ENCODE measurements at places on chromosomes 2 and 18.
A peak's percentile ranks its signal among the peaks of the same experiment; 100 is the strongest.

DNA sequence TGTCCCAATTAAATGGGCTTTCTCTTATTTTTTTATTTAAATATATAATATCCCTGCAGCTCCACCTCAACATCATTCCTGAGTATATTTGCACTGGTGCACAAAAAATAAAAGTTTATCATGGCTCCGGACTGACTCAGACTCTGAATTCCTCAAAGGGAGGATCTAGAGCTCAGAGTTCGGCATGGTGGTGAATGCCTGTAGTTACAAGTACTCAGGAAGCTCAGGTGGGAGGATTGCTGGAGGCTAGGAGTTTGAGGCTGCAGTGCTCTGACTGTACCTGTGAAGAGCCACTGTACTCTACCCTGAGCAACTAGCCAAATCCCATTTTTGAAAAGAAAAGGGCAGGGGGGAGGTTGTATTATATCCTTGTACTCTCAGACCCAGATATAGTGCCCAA is 52.8 kb upstream of the NRXN1 start:
- no peak for DNase-seq

DNA sequence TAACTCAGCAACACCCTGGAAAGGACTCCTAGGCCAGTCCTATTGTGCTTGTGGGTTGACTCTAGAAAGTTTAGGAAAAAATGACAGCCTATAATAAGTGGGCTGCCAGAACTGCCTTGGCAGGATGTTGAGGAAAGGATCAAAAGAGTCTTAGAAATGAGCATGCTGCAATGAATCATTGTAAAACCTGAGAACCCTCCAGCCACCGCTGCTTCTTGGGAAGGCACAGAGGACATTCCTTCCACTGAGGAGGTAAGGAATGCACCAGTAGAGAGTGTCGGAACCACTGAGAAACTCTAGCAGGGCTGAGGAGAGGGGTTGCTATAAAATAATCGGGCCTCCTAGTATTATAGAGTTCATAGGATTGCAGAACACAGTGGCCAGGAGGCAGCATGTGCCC is 146.7 kb upstream of the SMIM21 start:
- no peak for DNase-seq

GRCh38 chr18:44474067-44474411 is 206.6 kb upstream of the SETBP1 start:
- DNase-seq, result no peak

GRCh38 chr18:25646971-25647370 is 295.0 kb upstream of the ZNF521 start:
- DNase-seq, result no peak

DNA sequence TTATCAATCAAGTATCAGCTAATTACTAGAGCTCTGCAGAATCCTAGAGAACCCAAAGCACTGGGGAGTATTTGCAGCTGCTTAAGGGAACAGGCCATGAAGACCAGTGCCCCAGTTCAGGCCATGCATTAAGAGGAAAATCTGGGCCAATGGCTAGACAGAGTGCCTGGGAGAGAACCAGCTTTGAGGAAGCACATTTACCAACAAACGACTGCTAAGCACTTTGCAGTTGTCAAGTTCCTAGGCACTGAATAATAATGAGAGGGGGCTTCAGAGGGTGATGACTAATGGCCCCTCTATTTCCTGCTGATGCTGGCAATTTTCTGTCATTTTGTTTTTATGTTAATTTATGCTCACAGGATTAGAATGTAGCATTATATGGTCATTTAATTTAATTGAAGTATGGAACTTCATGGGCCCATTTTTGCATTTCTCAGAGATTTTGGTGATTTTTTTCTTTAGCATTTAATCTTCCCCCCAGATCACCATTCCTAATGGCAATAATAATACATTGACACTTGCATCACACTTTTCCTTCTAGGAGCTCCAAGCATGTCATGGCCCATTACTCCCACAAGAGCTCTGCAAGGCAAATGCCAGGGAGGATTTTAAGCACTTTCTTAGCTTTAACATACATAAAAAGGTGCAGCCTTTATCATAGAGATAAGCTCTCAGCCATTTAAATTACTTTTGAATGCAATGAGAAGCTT is 147.7 kb upstream of the SPATS2L start:
- no peak for DNase-seq

- DNase-seq, result no peak
Measured at GRCh38 chr2:55860832-55861231, 62.8 kb downstream of the EFEMP1 start.

DNA sequence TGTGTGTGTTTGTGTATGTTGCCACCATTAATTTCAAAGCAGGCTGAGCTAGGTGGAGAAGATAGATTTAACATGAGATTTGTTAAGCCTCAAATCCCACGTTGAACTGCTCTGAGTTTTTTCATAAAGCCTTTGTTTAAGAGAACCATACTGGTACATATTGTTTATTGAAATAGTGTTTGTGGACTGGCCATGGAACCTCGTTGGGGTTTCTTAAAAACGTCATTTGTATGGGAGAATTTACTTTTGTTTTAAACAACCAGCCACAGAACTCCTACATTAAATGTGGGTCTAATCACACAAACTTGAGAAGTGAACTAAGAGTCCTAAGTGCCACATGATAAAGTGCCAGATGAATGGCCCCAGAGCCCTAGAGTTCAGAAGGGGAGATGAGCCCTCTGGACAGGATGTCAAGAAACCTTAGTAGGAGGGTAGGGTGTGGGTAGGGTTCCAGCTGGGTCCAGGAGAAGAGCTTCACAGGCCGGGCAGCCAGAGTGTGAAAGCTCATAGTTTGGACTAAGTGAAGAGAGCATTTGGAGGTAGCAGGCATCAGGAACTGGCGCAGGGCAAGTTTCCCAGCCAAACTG is 120.6 kb upstream of the EML6 start:
- DNase-seq, result no peak

GRCh38 chr2:132279344-132279743 is 117.6 kb upstream of the ANKRD30BL start:
- no peak for DNase-seq

GRCh38 chr2:241940329-241940728 is 70.8 kb downstream of the RTP5 start:
- DNase-seq, result no peak

- peak; percentile 30 for DNase-seq
Measured at GRCh38 chr2:169828141-169828811, 1.0 kb downstream of the UBR3 start.

DNA sequence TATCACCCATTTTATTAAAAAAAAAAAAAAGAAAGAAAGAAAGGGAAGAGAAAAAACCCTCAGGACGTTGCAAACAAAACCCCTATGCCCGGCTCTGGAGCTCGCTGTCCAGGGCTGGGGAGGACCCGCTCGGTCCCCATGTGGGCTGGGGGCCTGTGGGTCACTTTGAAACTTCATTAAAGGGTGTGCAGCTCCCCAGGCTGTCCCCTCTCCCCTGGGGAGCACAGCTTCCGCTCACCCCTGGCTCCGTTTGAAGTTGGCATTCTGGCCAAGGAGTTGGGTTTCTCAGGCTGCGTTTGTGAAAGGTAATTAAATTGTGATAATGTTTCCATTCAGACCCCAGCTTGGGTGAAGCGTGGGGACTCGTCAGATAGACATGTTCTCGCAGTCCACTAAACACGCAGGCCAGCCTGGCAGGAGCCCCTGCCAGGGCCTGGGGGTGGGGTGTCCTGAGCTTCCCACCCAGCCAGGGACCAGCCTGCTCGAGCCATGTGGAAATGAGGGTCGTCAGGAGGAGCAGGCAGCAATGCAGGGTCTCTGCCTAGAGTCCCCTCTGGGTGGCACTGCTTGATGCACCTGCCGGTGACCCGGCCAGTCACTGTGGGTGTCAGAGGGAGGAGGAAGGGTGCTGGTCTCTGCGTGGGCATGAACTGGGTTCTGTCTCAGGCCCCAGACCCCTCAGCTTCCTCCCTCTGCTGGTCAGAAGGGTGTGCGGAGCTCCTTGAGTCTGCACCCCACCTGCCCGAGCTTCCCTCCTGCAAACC is 166.2 kb downstream of the INHBB start:
- DNase-seq, result no peak

DNA sequence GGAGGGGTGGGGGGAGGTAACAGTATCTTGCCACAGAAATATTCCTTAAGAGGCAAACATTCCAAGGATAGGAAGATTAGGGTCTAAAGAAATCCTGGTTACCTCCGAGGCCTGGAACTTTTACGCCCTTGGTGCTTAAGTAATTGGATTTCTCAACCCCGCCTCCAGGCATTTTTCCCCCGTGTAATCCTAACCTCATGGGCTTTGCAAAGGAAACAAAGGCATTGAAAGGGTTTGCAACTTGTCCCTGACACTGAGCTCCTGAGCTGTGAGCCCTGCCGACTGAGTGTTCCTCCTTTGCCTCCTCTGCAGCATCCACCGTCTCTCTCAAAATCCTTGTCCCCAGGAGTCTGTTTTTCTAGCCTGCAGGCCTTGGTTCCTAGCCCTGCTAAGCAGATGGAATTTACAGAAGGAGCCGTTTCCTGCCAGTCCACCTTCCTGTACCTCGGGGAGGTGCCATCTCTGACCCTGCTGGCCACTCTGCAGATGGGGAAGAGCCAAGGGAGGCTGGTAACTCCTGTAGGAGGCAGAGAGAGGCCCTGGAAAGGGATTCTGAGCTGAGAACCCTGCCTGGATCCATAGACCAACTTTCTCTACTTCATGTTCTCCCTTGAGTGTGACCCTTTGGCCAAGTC is 24.2 kb downstream of the TET3 start:
- no peak for DNase-seq

DNA sequence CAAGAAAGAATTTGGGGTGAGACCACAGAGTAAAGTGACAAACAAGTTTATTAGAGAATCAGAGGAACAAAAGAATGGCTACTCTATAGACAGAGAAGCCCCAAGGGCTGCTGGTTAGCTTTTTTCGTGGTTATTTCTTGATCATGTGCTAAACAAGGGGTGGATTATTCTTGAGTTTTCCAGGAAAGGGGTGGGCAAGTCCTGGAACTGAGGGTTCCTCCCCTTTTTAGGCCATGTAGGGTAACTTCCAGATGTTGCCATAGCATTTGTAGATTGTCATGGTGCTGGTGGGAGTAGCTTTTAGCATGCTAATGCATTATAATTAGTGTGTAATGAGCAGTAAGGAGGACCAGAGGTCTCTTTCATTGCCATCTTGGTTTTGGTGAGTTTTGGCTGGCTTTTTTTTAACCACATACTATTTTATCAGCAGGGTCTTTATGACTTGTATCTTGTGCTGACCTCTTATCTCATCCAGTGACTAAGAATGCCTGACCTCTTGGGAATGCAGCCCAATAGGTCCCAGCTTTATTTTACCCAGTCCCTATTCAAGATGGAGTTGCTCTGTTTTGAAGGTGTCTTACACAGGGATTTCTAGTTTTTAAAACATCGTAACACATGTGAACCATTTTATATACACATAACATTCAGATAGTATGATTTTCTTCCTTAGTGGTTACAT is 77.8 kb downstream of the MYO1B start:
- DNase-seq, result no peak

DNA sequence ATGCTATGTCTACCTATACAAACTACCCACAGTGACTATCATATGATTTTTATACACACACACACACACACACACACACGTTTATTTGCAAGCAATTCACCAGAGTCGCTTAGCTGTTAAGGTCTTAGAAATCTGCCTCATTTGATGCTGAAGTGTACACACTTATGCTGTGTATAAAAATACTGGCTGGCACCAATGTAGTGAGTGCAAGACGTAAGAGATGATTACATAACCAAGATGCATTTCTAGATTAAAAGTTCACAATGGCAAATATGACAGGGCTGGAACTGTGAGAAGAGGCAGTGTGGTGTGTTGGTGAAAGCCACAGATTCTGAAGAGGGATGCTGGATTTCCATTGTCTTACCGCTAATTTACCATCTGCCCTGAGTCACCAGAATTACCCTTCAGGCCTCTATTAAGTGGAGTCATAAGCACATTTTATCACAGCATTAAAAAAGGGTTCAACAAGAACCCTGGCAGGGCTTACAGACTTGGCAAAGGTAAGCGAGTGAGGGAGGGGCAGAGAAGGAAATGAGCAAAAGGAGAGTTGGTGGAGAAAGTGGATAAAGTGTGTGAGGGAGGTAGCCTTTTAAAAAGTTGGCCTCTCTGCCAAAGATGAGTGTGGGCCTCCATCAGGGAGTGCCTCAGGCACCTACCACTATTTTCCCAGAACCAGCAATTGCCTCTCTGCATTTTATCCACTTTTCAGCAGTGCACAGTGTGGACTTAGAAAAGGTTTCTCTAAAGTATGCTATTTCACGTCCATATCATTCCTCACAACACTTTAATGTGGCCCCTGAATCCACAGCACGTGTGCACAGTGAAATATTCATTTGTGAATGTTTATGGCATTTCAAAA is 21.5 kb downstream of the MEIS1 start:
- no peak for DNase-seq

DNA sequence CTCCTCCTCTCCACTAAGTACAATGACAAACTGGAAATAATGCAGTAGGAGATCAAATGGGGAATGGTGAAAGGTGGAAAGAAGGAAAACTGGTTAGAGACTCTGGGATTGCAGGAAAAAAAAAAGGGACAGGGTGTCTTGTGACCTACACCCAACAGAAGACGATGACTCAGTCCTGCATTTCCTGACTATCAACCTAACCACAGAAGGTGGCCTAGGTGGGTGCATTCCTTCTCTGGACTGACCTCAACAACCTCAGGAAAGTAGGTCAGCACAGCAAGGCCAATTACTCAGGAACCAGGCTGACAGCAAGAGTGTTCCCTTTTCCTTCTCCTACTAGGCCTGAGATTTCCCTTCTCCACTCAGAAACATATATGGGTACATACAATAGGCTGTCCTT is 1386.4 kb upstream of the ZEB2 start:
- no peak for DNase-seq

- DNase-seq, result peak; percentile 99
Measured at GRCh38 chr2:1990724-1991123, 246.4 kb upstream of the PXDN start.

GRCh38 chr2:206158563-206159345 is 490 bp downstream of the NDUFS1 start:
- no peak for DNase-seq

- DNase-seq, result no peak
Measured at GRCh38 chr2:48736251-48736650, 19.3 kb downstream of the LHCGR start.
